Left renal cortex interstitium (tissue), 4 donors: ENCODE measurements at places on chromosomes 16 and 17. TPM values are rescaled to one million over a fixed set of nuclear protein-coding genes. Genes with fewer than 3 reads are reported as not detected.

CPSF4L gene
- not detected for polyA plus RNA-seq

ZFP1 gene
- 21.7 TPM for polyA plus RNA-seq

CRYBA1 gene
- not detected for polyA plus RNA-seq

GAN gene
- polyA plus RNA-seq = 2.4 TPM

MYH1 gene
- polyA plus RNA-seq = 0.03 TPM

FAM20A gene
- 11.8 TPM for polyA plus RNA-seq

TMIGD1 gene
- polyA plus RNA-seq = 0.59 TPM

FZD2 gene
- polyA plus RNA-seq = 28.4 TPM

TTLL6 gene
- polyA plus RNA-seq = 0.35 TPM

SP6 gene
- polyA plus RNA-seq = 3.5 TPM

MT1A gene
- polyA plus RNA-seq = not detected

NHLRC4 gene
- 7.3 TPM for polyA plus RNA-seq

CCL5 gene
- polyA plus RNA-seq = 2.1 TPM

SLFN5 gene
- 13.3 TPM for polyA plus RNA-seq

VEZF1 gene
- polyA plus RNA-seq = 109 TPM
